ENCODE measurements at places on chromosomes 5 and 9. TPM values are rescaled to one million over a fixed set of nuclear protein-coding genes. Genes with fewer than 3 reads are reported as not detected.

TMEM174 gene
- total RNA-seq = not detected

CCDC112 gene
- total RNA-seq = 30.8 TPM

FCN2 gene
- not detected for total RNA-seq

GFI1B gene
- 0.09 TPM for total RNA-seq

BRIX1 gene
- 25.2 TPM for total RNA-seq

PCDHGB3 gene
- total RNA-seq = 21.2 TPM

ADRA1B gene
- 0.54 TPM for total RNA-seq

TIMD4 gene
- 0.45 TPM for total RNA-seq

DDX41 gene
- total RNA-seq = 50.5 TPM

SERF1A gene
- 23.0 TPM for total RNA-seq

GRXCR2 gene
- total RNA-seq = not detected

DNA sequence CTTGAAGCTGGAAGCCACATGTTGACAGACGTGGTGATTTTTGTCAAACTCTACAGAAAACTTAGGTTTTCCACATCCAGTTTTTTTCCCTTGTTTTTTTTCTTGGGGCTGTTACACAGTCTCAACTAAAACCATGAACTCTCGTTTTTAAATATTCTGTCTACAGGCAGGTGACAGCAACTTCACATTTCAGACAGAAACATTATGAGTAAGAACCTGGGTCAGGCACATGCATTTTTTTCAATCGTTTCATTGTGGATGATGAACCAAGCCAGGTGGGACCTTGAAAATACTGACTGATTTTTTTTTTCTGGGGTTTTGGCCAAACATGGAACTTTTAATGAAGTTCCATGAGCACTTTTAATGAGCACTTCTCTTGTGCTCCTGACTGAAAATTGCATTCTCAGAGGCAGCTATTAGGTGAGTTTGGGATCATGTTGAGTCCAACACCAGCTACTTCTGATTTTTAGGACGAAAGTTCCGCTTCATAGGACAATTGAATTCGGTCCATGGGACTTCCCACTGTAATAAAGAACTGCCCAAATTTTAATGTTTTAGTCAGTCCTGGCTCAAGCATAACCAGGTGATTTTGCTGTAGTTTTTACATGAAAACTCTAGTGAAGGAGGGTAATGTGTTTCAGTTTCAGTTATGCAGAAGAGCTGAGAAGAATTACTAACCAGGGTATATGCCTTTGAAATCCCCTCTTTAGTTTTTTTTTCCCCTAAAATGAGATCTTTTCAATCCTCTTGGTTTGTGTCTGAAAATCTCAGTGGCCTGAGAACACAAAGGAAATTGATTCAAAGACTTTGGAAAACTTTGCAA is 93.2 kb upstream of the ADAMTS16 start:
- no peak for DNase-seq

GRCh38 chr9:3879315-3879714 is 353.5 kb upstream of the RFX3 start:
- no peak for DNase-seq

DNA sequence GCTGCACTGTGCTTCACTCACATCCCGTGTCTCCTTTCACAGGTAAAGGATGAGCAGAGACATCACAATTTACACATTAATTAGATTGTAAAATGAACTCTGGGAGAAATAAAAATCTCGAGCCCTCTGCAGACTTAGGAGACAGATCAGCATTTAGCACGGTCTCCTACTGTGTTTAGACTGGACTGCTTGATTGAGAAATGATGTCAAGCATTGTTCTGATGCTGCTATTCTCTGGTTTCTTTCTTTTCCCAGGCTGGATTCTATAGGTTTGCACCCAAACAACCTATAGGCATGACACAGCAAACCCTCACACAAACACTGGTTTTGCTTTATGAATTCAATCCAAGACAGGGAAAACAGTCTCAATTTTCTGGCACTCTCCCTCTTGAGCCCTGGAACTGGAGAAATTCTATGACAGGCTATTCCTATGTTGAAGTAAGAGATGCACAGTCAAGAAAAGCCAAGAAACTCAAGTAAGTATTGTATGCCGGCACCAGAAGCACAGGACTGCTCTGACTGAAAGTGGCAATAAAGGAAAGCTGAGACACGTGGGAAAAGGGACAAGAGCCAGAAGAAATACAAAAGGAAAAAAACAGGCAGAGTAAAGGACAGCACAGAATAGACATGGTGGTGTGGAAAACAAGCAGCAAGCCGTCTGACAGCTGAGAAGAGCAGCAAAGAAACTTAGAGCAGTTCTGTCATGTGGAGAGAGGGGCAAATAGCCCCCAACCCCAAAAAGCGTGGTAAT is 24.8 kb upstream of the ERAP2 start:
- no peak for DNase-seq

DNA sequence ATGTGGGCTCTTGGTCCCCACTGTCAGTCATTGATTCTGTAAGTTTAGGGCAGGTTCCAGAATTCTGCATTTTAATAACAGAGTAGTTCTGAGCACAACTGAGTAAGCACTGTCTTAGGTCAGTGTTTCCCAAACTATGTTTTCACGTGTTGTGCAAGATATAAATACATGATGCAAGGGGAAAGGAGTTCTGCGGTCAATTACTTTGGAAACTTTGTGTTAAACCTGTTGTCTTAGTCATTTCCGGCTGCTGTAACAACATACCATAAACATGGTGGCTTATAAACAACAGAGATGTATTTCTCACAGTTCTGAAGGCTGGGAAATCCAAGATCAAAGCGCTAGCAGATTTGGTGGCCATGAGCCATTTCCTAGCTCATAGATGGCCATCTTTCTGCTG is 69.8 kb downstream of the EQTN start:
- no peak for DNase-seq

- DNase-seq = no peak
Measured at GRCh38 chr5:39158127-39158593, 61.2 kb downstream of the FYB1 start.

DNA sequence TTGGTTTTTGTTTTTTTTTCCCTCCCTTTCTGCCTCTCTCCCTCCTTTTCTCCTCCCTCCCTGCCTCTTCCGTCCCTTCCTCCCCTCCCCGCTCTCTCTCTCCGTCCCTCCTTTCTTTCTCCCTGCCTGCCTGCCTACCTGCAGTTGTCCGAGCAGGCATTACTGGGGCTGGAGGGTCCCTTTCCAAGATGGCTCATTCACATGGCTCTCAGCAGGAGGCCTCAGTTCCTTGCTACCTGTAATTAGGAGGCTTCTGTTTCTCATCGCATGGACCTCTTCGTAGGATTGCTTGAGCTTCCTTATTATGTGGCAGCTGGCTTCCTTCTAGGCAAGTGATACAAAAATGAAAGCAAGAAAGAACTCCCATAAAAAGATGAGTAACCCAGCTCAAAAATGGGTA is 8.0 kb downstream of the RGS3 start:
- no peak for DNase-seq

- DNase-seq = peak; percentile 92
Measured at GRCh38 chr9:14993061-14993800, 83.0 kb upstream of the FREM1 start.

DNA sequence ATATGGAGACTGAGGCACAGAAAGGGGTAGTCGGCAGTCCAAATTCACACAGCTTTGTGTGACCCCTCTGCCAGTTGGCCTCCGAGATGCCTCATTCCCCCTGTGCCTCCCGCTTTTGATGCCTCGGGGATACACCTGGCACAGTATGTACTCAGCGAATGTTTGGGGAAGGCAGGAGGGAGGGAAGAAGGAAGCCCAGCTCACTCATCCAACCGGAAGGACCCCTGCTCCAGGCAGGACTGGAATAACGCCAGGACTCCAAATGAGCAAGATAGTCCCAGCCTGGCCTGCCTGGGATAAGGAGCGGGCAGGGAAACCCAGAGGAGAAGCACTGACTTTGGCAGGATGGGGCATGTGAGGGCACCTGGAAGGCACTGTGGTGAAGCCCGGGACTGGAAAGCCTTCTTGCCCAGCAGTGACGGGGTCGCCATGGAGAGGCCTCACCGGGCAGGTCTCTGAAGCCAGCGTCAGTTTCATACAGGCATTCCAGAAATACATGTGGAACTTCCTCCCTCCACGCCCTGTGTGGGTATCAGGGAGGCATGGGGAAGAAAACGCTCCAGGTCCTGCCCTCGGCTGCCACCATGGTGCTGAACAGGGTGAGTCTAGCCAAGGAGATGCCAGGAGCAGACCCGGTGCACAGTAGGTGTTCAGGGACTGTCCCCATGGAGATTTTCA is 20.3 kb downstream of the LMX1B start:
- no peak for DNase-seq

- DNase-seq = peak; percentile 53
Measured at GRCh38 chr9:72753266-72753893, 199.5 kb downstream of the ALDH1A1 start.

DNA sequence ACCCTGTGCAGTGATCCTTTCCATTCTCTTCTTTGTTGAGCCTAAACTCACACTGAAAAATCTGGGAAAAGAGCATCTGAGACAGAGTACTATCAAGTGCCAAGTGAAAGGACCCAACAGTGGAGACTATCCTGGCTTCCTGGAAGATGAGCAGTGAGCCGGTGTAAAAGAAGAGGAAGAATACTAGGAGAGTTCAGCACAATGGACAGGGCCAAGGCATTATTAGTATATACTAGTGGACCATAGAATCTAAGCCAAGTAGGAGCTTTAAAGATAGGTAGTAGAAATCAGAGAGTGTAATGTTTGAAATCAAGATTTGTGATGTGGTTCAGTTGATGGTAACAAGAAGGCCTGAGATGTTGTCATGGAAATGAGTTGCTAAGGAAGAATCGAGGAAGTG is 140.8 kb downstream of the CAMK4 start:
- DNase-seq = no peak

DNA sequence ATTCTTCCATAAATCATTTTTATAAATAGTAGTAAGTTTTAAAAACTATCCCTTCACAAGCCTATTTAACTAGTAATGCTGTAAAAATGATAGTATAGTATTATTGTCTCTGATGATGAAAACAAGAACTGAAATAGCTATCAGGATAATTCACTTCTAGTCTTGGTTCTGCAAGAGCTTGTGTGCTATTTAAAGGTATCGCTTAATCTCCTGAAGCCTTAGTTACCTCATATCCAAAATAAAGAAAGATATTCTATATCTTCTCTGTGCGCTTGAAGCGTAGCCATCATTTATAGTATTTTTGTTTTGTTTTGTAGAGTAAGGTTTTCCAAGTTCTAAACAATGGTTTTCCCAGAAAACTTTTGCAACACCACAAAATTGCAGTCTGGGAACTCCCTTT is 180.1 kb downstream of the TMC1 start:
- DNase-seq = no peak

GRCh38 chr9:76562511-76562911 is 103.5 kb downstream of the GCNT1 start:
- no peak for DNase-seq

GRCh38 chr5:111741278-111741677 is 15.7 kb downstream of the NREP start:
- no peak for DNase-seq

DNA sequence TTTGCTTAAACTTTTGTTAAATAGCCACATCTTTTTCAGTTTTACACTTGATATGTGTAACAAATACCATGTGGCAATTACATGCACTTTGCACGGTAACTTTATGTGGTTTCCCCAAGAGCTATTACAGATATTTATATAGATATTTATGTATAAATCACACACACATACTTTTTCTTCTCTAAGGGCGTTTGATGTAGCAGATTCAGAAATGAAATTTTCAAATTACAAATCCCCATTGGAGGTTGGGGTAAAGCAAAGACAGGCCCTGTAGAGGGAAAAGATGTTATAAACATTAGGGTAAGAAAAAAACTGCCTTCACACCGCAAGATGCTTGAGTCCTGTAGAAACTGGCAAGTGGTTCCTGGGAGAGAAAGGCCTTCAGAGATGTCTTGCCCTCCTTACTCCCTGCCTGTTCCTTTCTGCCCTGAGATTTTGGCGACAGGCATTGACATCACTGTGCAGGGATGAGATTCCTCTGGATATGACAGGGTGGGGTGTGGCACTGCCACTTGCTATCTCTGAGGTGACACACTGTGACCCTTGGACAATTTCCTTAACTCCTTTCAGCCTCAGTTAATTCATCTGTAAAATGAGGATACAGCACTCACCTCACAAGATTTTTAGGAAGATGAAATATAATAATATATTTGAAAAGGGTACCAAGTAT is 177.9 kb upstream of the TUT7 start:
- no peak for DNase-seq

GRCh38 chr9:37952731-37953130 is 48.8 kb upstream of the SLC25A51 start:
- no peak for DNase-seq

GRCh38 chr9:86836797-86837196 is 110.5 kb downstream of the GAS1 start:
- DNase-seq = no peak

DNA sequence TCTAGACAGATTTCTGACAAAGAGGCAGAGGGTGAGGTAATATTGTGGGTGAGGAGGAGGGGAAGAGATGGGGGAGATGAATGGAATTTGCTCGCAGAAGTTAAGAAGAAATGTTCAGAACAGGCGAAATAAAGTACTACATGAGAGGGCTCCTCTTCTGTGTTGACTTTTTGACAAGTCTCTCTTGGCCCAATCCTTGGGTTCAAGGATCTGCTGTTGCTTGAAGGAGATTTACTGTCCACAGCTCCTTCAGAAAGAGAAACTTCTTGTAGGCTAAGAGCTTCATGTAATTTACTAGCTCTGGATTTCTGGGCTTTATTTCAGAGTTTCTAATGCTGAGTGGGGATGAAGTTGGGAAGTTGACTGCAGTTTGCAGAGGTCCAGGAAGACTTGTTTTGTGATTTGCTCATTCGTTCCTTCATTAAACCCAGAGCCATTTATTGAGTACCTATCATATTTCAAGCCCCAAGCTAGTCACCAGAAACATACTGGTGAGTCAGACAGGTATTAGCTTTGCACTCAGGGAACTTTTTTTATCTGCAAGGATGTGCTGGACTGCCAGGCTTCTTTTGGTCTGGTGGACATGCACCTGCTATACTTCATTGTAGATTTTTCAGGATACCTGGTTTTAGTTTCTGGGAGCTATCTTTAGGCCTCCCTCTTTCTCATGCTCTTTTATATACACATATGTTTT is 402.9 kb upstream of the CLINT1 start:
- DNase-seq = no peak

GRCh38 chr9:33185858-33186257 is 18.7 kb upstream of the B4GALT1 start:
- no peak for DNase-seq

- no peak for DNase-seq
Measured at GRCh38 chr5:82163452-82164175, 114.5 kb downstream of the RPS23 start.

GRCh38 chr9:128288273-128289004 is 12.4 kb downstream of the SWI5 start:
- no peak for DNase-seq

DNA sequence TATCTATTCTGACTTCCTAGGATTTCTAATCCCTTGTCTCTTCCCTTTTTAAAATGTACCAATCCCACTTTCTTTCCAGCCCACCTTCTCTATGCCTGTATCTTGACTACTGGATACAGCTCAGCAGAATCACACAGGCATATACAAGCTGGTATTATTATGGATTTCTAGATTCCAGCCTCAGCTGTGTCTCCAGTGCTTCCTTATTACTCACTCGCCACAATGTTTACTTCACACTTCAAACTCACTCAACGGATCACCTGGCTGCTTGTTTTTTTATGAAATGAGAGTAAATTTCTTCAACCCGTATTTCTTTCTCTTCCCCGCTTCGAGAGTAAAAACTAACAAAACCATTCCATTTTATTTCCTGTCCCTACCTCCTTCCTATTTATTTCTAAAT is 38.8 kb downstream of the CWC27 start:
- DNase-seq = no peak

- no peak for DNase-seq
Measured at GRCh38 chr5:168165221-168165914, 126.1 kb upstream of the WWC1 start.
